Stimulated activated CD8-positive, alpha-beta memory T cell treated with anti-CD3 and anti-CD28 coated beads, Interleukin-15, amount 100 ng/mL, for 4 hours (primary cell): ENCODE measurements at places on chromosomes 6 and 20.

- DNase-seq = no peak
Measured at GRCh38 chr6:73742433-73742832, 46.4 kb downstream of the CD109 start.

- no peak for DNase-seq
Measured at GRCh38 chr6:11388983-11389944, 148.3 kb upstream of the TMEM170B start.

DNA sequence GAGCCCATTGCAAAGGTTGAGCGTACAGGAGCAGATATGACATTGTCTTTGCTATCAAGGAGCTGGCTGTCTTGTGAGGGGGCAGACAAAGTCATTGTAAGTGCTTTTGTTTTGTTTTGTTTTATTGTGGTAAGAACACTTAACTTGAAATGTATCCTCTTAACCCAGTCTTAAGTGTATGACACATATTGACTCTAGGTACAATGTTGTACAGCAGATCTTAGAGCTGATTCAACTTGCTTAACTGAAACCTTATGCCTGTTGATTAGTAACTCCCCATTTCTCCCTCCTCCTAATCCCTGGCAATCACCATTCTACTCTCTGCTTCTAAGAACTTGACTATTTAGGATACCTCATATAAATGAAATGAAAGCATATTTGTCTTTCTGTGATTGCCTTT is 429.0 kb downstream of the BMP2 start:
- no peak for DNase-seq

DNA sequence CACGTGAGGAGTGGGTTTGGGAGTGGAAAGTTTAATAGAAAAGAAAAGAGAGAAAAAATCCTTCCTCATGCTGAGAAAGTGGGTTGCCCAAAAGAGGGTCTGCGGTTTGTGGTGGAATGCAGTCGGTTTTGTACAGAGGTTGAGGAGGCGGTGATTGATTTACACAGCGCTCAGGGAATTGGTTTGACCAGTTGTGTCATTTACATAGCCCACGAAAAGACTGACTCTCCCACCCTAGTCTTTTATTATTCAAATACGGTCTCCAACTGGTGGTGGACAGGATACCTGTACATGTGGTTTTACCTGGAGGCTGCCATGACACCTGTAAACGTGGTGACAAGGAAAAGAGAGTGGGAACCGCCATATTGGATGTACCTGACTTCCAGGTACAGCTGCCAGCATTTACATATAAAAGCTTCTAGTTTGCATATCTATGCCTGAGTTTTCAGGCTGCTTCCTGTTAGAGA is 42.1 kb downstream of the HLA-DPB1 start:
- DNase-seq = no peak

DNA sequence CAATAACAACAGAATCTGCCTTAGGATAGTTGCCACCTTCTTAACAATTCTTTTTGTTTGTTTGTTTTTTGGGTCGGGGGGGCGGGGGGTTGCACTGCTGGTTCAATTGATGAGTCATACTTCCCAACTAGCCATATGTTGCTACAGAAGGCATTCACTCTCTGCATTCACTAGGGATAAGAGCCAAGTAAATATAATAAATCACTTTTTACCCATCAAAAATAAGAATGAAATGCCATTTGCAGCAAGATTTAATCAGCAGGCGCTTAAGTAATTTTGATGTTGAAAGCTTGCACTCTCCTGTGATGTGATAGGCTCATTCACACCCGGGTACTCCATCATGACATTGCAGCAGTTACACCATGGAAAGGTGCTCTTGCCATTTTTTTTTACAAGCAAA is 209.8 kb downstream of the HIVEP2 start:
- no peak for DNase-seq

- DNase-seq = no peak
Measured at GRCh38 chr6:166499350-166500163, 86.9 kb downstream of the RAMACL start.

- DNase-seq = no peak
Measured at GRCh38 chr20:44089987-44090674, 96.9 kb downstream of the JPH2 start.

GRCh38 chr6:169956580-169956979 is 205.2 kb downstream of the ERMARD start:
- no peak for DNase-seq

DNA sequence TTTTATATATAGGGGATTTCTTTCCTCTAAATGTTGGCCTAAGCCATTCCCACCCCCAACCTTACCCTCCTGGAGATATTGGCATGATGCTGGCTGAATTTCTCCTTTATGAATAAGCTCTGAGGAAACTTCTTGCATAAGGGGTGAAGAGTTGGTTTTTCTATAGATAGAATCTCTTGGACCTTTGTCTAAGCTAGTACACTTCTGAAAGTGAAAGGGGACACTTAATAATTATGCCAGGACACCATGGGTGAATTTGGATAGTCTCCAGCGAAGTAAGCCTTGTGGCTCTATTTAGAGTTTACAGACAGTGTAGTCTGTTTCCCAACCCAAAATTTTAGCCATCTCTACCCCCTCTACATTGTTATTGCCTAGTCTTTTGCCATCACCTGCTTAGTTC is 27.1 kb upstream of the FABP7 start:
- no peak for DNase-seq

DNA sequence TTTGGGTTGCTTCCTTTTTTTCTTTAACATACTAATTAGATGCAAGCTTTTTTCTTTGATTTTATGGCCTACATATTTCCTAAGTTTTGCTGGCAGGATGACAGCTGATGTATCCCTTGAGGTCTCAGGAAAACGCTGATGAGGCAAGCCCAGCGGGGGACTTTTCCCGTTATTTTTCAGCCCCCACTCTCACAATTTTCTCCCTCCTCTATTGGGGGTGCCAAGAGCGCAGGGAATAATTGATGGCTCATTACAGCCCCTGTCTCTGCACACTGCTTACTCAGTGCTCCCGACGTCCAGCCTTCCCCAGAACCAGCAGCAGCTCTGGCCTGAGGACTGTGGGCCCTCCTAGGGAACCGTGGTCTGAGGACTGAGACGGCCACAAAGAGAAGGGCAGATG is 38.6 kb upstream of the VSTM2L start:
- DNase-seq = no peak

GRCh38 chr6:22970004-22970403 is 400.6 kb downstream of the HDGFL1 start:
- DNase-seq = no peak

- no peak for DNase-seq
Measured at GRCh38 chr6:10968776-10969175, 75.3 kb downstream of the ELOVL2 start.

- no peak for DNase-seq
Measured at GRCh38 chr6:9745476-9745875, 669.4 kb downstream of the TFAP2A start.

DNA sequence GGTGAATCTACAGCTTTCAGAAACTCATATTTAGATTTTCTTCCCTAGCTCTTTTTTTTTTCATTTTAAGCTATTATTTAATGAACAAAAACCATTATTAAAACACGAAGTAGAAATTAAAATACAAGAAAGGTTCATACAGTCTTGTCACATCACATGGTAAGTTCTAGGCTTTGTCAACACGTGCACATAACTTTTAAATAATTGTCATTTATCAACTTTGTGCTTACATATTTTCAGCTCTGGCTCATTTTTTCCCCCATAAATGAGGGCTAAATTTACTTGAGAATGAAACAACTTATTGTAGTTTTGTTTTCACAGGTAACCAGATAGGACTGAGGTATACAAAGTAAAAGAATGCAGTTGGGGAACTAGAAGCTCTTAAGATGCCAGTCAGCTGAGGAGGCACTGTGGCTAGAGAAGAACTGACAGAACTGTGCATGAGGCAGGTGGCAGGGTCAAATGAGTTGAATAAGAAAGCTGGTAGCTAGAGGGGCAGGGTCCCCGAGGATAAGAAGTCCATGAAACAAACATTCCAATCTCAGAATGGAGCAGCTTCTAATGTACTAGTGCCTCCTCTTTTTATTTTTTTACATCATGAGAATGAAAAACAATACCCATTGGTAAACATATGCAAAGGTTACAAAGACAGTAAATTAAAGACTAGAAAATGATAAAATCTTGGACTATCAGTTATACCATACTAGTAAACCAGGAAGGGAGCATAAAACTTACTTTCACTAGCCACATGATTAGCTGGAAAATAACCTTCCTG is 141.5 kb downstream of the MYB start:
- DNase-seq = no peak

GRCh38 chr6:162363757-162364156 is 363.8 kb downstream of the PRKN start:
- no peak for DNase-seq

DNA sequence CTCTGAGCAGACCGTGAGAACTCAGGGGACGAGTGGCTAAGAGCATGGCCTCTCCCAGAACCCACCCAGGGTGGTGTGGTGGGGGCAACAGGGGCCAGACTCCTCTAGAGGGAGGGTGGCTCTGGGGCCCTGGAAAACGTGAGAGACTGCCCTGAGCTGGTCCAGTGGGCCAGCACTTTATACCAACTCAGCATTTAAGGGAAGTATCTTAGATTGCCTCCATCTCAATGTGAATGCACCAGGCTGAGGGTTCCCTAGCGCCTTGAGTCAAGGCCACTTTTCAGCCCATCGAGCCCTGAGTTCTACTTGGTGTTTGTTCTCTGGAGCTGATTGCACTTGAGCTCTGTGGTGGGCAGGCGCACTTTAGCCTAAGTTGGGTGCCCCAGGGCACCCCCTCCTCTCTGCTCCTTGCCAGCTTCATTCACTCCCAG is 42.0 kb upstream of the IRF4 start:
- no peak for DNase-seq

- DNase-seq = no peak
Measured at GRCh38 chr20:47167846-47168245, 188.7 kb downstream of the ZMYND8 start.
